ENCODE measurements at places on chromosomes 7 and 10.
A peak's percentile ranks its signal among the peaks of the same experiment; 100 is the strongest.

- DNase-seq = no peak
These were observed 923.6 kb downstream of the GATA3 start for GRCh38 chr10:8978100-8978499.

DNA sequence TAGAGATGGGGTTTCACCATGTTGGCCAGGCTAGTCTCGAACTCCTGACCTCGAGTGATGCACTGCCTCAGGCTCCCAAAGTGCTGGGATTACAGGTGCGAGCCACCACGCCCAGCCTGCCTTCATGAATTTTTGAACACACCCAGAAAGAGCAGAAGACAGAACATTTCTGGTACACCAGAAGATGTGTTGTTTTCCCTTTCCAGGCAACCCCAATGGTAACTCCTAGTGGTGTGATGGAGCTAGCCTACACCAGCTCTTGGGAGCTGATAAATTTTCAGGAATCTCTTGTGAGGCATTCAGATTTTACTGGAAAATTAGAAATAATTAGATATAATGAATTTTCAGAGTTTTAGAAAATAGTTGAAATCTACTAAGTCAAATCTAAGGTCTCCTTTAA, 904 bp upstream of the CCDC7 start:
- DNase-seq = no peak

- DNase-seq = no peak
These were observed 161.7 kb downstream of the TNS3 start for GRCh38 chr7:47420122-47420780.

DNA sequence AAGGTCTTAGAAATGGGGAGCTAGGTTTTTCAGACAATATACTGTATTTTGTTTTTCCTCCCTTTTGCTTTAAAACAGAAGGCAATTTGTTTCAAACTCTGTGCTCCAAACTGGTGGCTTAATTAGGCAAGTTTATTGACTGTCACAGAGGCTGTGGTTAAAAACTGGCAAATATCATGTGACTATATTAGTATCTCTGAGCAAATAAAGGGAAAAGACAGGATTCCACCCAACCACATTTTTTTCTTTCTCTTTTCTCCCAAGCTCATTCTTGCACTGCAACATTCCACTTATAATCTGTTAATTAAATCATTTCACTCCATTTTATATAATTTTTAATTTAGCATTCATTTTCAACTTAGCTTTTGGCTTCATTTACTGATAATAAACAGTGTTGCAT, 615.8 kb downstream of the AUTS2 start:
- DNase-seq = no peak

GRCh38 chr10:70784471-70784870, 706 bp downstream of the TBATA start:
- DNase-seq = no peak

DNA sequence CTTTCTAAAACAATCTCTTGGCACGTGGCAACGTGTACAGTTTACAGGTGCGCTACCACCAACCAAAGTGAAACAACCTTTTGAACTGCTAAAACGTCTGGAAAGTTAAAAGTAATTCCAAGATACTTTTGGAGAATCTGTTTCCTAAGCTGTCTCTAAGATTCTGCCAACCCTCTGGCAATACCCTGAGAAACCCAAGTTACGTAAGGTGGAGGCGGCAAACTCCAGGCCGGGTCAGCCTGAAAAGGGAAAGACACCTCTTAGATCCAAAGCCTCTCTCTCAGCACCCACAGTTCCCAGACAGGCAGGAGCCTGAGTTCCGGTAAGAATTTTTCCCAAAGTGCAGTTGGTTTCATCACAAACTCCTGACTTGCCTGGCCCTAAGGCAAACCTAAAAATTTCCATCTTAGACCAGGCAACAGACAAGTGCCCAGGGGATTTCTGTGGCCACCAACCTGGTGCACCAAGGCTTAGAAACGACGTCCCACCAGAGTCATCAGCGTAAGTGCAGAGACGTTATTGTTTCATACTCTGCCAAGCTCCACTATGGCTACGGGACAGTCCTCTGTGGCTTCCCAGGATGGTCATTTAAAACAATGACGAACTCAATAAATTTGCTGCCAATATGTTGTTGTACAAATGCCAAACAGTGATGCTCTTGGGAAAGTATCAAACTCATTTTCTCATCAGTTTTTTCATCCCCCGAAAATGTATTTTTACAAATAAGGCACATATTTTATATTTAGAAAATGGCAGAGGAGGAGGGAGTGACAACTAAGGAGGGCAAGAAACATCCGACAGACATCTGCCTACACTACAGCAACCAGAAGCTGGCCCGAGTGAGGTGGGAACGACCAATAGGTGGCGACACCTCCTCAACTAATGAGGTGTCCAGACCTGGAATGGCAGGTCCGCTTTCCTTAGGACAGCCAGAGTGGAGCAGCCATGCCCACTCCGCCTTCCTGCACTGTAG, 205.8 kb upstream of the FRMD4A start:
- DNase-seq = peak; percentile 58

GRCh38 chr7:148584154-148584827, 6.3 kb upstream of the C7orf33 start:
- DNase-seq = no peak

DNA sequence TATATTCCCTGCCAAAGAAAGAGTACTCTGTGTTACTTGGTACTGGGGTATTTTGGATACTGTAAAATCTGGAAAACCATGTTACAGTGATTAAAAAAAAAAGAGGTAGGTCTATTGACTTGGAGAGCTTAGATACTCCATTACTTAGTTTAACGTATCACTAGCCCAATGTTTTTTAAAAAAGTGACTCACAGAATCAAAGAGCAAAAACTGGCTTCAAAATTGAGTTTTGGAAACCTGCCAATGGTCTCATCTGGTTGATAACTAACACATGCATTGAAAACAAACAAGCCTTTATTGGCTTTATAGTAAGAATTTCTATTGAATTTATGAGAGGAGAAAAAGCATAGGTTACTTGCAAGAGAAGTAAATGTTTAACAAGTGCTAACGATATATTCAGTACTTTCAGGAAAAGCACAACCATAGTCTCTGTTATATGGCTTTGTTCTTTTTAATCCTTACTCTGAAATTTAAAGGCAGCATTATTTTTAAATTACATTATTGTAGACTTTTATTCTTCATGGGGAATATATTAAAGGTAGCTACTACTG, 563.3 kb upstream of the SORCS1 start:
- DNase-seq = no peak

DNA sequence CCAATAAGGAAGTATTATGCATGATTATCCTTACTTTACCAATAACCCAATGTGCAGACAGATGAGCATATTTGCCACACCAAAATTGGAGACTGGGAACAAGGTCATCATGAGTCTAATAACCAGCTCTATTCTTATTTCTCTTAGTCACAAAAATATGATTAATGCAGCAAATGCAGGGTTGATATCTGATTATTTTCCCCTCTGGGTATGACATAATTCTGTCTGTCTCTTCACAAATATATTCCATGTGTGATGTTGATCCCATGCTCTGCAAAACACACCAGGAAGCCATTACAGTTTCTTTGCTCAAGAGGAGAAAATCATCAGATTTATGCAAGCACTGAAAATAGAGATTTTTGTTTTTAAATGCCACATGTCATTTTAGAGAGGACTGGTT, 196.5 kb upstream of the DGKB start:
- DNase-seq = no peak

DNA sequence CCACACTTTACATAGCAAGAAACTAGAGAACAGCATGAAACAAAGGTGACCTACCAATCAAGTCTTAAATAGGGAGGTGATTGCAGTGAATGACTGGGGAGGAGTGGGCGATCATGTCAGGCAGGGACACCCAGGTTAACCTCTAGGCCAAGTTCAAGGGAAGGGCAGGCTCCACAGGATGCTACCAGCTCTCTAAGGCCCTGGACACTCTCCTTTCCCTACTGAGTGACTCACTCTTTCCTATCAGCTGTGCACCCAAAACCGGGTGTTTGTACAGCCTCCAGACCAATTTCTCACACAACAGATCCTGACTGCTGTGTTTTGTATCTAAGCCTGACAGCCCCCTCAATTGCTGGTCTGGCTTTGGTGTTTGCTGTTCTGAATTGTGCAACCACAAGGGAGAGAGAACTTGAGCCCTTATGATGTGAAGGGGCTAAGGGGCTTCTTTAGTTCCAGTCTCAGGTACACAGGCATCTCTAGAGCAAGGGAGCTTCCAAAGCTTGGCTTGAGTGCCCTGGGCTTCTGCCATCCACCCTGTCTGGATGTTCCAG, 107.8 kb downstream of the TBXAS1 start:
- no peak for DNase-seq

DNA sequence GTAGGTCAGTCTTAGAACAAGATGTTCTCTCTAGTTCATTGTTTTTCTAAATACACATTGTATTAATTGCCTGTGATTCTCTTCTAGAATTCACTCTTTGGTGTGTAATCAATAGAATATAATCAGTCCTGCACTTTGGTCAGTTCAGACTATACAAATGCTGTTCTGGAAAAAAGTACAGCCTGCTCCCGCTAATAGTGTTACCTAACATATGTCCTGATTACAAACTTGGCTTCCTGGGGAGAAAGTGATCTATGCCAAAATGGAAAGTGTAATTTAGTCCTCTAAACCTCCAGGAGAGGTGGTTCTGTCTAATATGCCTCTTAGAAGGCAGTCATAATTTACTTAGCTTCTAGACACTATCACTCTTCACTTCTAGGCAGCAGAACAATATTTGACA, 215.5 kb downstream of the SEMA3D start:
- no peak for DNase-seq

DNA sequence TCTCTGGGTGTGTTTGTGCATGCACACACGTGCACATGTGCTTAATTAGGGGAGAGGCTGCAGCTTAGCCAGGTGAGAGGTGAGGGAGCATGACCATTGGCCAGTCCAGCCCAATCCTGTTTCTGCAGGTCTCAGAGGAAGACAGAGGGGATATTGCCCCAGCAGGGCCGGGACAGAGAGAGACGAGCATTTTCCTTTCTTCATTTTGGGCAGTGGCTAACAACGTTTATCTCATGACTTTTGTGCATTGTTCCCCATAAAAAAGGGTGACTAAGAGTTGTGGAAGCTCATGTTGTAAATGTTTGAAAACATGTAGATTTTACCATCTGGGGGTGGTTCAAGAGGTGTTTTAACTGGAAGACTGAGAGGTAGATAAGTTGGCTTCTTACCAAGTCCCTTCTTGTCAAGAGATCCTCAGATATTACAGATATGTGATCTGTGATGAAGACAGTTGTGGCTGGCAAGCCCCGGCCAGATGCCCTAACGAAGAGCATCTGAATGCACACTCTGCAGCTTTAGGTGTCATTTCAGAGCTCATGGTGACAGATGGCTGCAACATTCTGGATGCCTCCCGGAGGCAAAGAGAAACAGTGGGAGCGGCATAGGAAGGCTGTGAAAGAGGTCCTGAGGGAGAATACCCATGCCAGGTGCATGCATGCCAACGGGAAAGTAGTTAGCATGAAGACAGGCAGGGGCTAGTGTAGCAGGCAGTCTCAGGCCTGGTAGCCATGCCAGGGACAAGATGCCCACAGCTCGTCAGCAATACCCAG, 16.7 kb upstream of the DMBT1 start:
- no peak for DNase-seq

GRCh38 chr10:108562105-108562504, 1361.2 kb downstream of the XPNPEP1 start:
- no peak for DNase-seq

GRCh38 chr7:77335581-77335980, 80.6 kb downstream of the GSAP start:
- DNase-seq = no peak

- DNase-seq = no peak
These were observed 97.3 kb downstream of the PDGFA start for GRCh38 chr7:422191-422885.

GRCh38 chr10:22427101-22427500, 81.8 kb downstream of the SPAG6 start:
- no peak for DNase-seq

GRCh38 chr7:101081432-101081831, 3.8 kb upstream of the TRIM56 start:
- no peak for DNase-seq

GRCh38 chr7:20085086-20085485, 132.1 kb downstream of the MACC1 start:
- no peak for DNase-seq

- DNase-seq = no peak
These were observed 8.4 kb downstream of the SORBS1 start for GRCh38 chr10:95552679-95553342.

- DNase-seq = no peak
These were observed 7.9 kb upstream of the MYL10 start for GRCh38 chr7:101636822-101637623.

DNA sequence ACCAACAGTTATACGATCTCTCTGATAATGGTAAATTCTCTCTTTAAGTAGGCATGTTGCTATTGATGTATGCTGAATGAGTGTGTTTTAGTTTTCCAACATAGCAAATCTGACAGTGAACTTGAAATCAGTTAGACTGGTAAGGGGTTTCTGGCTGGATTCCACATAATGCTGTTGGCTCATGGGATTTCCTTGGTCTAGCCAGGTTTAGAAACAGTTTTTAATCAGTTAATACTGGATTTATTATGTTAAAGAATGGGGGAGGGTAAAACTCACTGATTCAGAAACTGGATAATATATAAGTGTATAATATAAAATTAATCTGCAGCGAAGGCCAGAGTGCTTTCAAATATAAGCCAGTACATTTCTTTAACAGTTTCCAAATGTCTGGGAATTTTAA, 55.6 kb downstream of the PCDH15 start:
- no peak for DNase-seq

DNA sequence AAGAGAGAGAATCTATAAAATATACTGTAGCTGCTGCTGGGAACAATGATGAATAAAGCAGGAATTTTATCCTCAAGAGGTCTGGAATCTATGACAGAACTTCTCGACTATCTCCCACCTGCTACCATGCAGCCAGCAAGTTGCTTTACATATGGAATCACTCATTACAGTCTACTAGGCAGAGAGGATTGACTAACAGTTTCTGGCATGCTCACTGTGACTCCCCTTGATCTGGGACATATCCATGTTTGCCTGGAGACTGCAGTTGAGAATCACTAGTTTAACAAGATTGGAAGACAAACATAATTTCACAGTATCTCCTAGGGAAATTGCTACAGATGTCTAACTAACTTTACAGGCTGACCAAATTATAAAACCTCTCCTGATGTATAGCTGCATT, 13.3 kb downstream of the GPR37 start:
- no peak for DNase-seq

DNA sequence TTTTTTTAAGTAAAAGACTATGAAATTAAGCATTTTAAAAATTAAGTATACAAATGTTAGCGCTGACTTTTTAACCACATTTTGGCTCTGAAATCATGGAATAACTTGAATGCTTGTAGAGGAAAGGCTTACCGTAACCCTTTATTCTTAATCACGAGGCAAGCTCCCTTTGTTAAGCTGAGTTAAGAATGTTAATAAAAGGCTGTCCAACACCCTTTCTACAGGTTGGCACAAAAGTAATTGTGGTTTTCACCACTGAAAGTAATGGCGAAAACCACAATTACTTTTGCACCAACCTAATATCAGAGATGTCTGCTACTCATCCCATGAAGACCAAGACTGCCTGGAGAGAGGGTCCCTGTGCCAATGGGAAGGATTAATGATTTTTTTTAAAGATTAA, 70.6 kb downstream of the STK17A start:
- no peak for DNase-seq
